Foreskin melanocyte (primary cell): ENCODE measurements at places on chromosomes 12 and 14.
A peak's percentile ranks its signal among the peaks of the same experiment; 100 is the strongest.

DNA sequence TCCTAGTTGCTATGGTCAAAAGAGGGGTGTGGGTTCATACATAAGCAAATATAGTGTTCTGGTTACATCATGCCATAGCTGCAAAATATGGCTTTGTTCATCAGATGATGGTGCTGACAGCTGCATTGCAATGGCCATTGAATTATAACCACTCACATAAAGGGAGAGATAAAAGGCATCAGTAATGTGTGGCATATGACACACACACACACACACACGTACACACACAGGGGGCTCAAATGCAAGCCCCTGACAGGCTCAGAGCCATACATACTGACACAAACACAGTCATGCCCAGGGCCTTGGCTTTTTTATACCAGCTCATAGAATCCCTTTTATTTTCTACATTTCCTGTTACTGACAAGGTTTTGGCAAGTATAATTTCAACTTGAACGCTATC is 698.9 kb downstream of the BCL11B start:
- DNase-seq, result no peak

DNA sequence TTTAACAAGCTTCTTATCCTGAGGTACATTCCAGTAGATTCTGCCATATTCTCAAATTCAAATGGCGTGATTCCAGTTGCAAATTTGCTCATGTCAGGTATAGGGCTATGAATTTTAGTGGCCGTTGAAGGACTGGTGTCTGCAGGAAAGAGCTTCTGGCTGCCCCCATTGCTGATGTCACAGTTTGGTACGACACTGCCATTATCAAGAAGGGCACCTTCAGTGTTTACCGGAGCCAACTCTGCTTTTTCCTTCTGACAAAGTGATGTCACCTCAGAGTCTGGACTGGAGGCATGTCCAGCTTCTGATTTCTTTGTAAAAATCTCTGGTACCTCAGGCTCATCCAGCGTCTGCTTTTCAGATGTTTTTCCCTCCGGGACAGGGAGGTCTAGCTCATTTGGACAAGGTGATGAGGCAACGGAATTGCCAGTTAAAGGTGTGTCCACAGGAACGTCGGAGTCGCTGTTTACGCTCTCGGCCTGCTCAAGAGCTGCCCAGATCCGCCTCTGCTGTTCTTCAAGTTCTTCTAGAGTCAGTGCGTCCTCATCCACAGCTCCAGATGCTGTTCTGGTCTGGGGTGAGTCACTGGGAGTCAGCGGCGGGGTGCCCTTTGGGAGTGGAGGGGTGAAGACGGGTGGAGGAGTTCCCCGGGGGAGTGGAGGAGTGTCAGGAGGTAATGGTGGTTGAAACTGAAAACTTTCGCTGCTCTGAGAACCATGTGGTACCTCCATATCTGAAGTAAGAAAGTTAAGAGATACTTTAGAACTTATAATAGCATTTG is 27.0 kb downstream of the ZCCHC8 start:
- DNase-seq, result no peak

DNA sequence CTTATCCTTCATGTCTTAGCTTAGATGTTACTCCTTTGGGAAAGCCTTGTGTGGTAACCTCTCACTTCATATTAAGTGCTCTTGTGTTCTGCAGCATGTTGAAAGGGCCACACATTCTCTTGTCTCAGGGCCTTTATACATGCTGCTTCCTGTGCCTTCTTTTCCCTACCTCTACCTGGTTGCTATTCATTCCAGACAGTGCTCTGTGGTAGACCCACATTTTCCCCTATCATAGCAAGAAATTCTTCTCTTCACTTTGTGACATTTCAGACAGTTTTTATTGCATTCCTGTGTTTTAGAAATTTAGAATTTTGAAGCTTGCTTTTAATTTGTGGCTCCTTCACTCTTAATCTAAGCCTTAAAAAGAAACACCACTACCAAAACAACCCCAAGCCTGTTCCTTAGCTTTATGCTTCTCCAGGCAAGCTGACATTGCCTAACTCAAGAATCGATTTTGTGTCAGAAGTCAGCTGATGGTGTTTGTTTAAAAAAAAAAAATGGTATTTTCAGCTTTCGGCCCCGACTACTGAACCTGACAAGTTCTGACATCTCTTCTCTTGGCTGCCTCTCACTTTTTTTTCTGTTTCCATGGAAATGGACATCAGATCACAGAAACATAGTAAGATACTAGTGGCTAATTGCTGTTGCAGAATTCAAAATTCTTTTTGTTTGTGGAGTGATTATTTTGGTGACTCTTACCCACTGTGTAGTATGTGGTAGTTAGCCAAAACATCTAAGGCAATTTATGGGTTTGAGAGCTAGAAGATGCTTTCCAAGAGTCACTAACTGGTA is 156.3 kb downstream of the NUBPL start:
- DNase-seq, result no peak

- no peak for DNase-seq
These were observed 5.4 kb downstream of the SARNP start for GRCh38 chr12:55812088-55812487.

DNA sequence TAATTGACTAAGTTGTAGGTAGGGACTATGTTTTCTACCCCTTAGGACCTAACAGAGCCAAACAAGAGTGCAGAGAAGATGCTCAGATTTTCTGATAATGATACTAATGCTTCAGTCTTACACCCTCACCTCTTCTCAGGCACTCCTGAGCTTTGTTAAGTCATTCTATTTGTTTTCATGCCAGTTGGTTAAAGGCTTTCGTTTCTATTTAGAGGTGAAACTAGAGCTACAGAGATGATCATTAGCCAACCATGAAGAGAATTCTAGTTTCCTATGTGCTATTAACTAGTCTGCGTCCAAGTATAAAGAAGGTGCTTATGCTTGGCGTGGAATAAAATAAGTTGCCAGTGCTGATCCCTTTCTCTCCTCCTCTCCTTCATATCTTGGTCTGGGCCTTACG is 34.6 kb upstream of the PYGL start:
- no peak for DNase-seq

- no peak for DNase-seq
These were observed 60.3 kb downstream of the PPHLN1 start for GRCh38 chr12:42386308-42386707.

DNA sequence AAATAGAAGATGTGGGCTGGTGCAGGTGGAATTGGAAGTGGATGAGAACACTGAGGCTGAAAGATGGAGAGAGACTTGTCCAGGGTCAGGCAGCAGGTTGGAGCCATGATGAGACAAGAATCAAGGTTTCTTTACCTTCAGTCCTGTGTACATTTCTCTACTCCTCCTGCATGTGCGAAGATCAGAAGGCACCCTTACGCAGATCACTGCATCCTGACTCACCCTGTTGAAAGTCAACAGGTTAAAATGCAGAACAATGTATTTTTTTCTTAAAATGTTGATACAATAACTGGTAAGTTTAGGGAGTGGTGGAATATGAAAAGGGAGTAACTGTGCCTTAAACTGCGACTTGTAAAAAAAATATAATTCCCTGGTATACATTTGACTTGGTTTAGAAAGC is 47.8 kb downstream of the TESPA1 start:
- DNase-seq, result no peak

DNA sequence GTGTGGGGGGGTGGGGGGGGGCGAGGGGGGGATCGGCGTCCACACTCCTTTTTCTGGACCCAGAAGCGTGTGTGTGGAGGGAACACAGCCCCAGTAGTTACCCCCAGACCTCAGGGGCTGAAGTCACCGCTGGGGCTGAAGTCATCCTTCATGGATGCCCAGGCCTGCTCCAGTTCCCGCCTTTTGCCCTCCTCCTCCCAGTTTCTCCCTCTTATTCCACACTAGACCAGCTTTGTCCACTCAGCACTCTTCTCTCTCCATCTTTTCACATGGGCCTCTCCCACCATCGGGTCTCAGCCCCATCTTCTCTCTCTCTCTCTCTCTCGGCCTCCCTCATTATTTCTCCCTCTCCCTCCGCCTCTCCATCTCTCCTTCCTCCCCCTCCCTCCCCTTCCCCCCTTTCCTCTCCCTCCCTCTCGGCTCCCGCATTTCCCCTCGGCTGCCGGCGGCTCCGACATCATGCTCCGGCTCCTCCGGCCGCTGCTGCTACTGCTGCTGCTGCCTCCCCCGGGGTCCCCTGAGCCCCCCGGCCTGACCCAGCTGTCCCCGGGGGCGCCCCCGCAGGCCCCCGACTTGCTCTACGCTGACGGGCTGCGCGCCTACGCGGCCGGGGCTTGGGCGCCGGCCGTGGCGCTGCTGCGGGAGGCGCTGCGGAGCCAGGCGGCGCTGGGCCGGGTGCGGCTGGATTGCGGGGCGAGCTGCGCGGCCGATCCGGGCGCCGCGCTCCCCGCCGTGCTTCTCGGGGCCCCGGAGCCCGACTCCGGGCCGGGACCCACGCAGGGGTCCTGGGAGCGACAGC is at the start of gene P3H3:
Gene P3H3 (plus strand): TSS at position 426 of the 799 bp plus-strand sequence. CDS start 34 bp downstream, at position 460.
- peak; percentile 41 for DNase-seq

DNA sequence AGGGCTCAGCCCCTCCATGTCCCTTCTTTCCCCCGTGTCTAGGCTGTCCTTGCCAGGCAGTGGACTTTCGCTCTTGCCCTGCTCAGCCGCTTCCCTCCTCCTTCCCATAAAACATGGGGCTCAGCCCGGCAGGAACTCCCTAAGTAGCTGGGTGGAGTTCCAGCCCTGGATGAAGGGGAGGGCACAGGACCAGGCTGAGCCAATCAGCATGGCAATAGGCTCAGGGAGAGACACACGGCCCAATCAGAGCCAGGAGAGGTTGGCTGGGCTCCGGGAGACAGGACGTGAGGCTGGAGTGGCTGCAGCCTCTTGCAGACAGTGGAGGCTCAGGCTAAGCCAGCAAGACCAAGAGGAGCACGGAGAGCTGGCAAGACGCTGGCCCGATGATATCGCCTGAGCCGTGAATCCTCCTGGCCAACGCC is 54.3 kb downstream of the GALNT9 start:
- peak; percentile 15 for DNase-seq

GRCh38 chr14:74852922-74853530 is 22.9 kb downstream of the PROX2 start:
- DNase-seq, result no peak

GRCh38 chr12:5171701-5172100 is 128.0 kb downstream of the KCNA5 start:
- peak; percentile 63 for DNase-seq

DNA sequence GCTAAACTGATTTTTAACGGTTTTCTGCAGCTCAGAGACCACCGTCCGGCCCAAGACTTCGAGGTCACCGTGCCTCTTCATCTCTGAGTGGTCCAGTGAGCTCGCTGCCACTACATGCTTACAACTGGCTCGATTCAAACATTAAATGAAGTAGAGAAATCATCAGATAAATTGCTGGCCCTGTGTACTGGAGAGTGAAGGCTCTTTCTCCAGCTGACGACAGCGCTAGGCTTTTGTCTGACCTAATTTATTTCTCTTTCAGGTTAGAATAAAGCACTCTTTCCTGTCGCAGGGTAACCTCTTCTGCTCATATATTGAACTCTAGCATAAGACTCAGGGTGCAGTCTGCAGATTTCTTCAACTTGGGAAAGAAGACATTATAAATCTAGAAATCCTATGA is 6.4 kb downstream of the BCL11B start:
- DNase-seq, result no peak
